ENCODE measurements at places on chromosomes 11 and 22.

- DNase-seq: no peak
Measured at GRCh38 chr11:30041171-30041570, 24.3 kb upstream of the KCNA4 start.

GRCh38 chr22:49678137-49678841, 149.4 kb downstream of the BRD1 start:
- no peak for DNase-seq

GRCh38 chr11:12789596-12790215, 115.5 kb downstream of the TEAD1 start:
- DNase-seq: no peak

- DNase-seq: no peak
Measured at GRCh38 chr11:134564472-134565200, 152.6 kb upstream of the B3GAT1 start.

- peak; percentile 57 for DNase-seq
Measured at GRCh38 chr11:94525546-94526324, 13.5 kb downstream of the C11orf97 start.

- DNase-seq: no peak
Measured at GRCh38 chr11:116607027-116607426, 165.8 kb downstream of the BUD13 start.

GRCh38 chr11:11122749-11123148, 230.3 kb downstream of the CSNK2A3 start:
- no peak for DNase-seq

- DNase-seq: no peak
Measured at GRCh38 chr22:20583471-20583922, 76.1 kb downstream of the MED15 start.

DNA sequence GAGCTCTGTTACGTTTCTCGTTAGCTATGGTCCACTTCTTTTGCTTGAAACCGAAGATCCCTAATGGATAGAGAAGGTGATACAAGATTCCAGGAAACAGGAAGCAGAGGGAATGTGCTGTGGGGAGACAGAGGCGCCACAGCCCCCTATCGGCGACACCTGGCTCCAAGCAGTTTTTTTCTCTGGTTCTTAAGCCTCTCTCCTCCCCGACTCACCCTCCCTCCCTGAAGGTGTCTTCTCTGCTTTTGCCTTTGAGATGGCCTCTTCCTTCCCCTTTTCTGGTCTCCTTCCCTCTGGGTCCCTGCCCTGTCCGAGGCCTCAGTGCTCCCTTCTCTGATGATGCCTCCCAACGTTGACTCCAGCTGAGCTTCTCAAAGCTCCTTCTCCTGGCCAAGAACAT, 14.2 kb upstream of the APOBEC3A start:
- no peak for DNase-seq

GRCh38 chr11:61489833-61490721, 18.5 kb upstream of the LRRC10B start:
- DNase-seq: no peak

- DNase-seq: no peak
Measured at GRCh38 chr11:1458340-1459218, 28.0 kb downstream of the MOB2 start.

DNA sequence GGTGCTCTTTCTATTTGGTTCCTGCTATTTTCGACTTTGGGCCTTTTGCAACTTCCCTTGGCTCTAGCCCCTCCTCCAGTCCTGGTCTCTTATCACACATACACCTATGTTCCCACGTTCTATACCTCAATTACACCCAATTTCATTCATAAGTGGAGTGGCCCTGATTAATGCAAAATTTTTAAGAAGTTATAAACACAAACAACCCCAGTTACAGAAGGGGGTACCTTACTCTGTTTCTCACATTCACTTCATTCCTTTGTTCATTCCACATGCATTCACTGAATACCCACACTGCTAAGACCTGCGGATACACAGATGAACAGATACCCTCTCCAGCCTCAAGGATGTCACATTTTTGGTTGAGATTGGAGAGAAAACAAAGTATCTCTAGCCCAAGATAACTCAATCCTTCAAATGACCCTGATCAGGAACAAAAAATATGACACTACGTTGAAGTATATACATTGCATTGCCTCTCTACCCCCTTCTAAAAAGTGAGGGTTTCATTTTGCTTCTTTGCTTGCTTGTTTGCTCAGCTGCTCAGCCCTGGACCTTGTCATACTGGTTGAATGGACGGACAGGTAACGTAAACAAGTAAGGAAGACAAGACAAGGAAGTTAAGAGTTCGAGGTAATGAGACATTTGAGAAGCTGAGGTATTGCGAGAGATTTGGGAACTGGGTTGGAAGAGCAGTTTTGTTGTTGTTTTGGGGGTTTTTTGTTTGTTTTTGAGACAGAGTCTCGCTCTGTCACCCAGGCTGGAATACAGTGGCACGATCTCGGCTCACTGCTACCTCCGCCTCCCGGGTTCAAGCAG, 3.6 kb upstream of the VPS37C start:
- DNase-seq: no peak

DNA sequence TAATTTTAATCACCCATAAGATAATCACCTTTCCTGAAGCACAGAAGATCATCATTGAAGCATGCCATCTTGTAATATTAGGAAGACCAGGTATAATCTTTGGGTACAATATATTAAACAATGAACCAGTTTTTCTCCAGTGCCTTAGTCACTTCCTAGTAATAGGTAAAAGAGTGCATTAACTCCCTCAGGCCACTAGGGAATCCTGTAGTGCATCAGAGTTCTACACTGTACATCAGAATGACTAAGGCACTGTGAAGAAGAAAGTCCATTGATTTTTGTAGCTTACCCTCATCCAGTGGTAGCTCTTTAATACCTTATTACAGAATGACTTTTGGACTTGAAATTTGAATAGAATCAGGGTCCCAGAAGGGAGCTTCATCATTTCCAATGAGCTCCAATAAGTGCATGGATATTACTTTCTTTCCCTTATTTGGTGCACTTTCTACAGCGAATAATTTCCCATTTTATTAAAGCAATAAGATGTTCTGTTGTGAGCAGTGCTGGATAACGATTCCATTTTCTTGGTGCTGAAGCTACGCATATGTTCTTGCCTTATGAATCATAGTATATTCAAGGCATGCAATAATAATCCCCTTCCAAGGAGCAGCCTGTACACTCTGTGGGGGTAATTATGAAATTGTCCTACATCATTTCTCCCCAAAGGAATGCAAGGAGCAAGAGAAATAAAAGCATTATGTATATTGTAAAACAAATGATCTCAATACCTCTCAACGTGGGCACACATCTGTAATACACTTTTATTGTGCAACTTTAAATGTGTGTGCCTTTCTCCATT, 4.7 kb downstream of the C11orf87 start:
- DNase-seq: no peak

- DNase-seq: no peak
Measured at GRCh38 chr11:45178890-45179671, 32.6 kb downstream of the PRDM11 start.

DNA sequence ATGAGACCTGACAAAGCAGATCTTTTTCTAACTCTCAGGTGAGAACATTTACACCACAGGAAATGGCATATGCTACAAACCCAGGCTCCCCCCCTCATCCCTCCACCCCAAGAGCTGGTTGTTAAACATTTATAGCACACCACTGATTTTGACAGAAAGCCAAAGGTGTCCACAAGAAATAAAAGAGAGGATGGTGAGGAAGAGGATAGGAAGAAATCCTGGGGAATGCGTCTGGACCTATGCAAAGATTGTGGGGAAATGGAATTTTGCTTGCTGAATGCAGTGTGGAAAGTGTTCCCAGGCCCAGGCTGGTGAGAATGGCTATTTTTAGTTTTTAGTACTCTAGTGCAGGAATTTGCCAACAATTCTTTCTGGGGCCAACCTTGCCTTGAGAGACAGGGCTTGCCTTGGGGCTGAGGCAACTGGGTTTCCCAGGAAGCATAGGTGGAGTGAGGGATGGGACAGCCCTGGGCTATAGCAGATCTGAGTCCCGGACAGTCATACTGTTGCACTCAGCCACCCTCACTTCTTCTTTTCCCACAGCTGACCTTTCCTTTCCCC, 163.9 kb downstream of the ADAMTS15 start:
- no peak for DNase-seq

DNA sequence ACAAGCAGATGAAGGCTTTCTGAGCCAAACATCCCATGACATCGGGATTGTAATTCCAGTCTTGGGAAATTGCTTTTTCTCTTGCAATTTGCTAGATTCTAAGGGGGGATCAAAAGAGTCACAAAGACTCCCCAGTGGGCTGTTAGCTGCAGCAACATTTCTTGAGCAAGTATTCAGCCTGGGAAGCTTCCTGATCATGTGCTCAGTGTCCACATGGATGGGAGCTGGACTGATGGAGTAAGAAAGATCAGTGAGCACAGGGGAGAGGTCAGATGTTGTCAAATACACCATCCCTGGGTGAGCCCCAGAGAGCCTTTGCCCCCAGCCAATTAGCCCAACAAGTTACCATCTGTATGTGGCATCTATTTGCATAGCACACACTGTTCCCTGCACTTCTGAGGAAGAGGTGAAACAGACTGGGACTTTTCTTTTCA, 10.2 kb upstream of the GRK3 start:
- no peak for DNase-seq

- no peak for DNase-seq
Measured at GRCh38 chr11:17752144-17752543, 17.6 kb downstream of the KCNC1 start.

DNA sequence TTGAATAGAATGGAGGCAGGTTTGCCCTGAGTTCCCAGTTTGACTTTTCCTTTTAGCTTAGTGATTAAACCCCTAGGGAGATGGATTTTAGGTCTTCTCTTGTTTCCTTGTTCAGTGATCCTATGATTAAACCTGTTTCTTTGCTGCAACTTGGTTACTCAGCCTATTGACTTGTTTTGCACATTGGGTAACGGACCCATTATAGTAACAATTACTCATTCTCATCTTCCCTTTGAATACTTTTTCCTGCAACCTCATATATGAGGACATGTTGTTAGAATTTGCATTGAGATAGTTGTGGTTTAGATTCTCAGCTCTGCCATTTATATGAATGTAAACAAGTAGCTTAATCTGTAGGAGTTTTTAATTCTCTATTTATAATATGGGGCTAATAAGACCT, 489.2 kb upstream of the CNTN5 start:
- no peak for DNase-seq

DNA sequence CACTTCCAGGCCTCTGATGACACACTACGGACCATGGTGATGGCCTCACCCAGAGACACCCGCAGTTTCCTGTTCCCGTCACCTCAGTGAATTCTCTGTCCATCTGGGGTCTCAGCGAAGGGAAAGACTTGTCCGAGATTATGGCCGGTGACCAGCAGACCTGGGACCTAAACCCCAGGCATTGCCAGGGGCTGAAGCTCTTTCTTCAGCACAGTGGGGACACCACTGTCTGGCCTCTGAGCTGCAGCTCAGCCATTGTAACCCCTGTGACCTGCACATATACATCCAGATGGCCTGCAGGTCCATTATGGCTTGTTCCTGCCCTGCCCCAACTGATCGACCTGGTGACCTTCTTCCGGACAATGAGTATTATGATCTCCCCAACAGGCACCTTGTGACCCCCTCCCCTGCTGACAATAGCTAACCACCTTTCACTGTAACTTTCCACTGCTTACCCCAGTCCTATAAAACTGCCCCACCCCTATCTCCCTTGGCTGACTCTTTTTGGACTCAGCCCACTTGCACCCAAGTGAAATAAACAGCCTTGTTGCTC, 22.3 kb downstream of the CBX7 start:
- no peak for DNase-seq

GRCh38 chr11:108985945-108986279, 321.0 kb downstream of the DDX10 start:
- DNase-seq: no peak

- no peak for DNase-seq
Measured at GRCh38 chr22:35514366-35514765, 26.3 kb upstream of the RASD2 start.

- DNase-seq: no peak
Measured at GRCh38 chr11:16790486-16791190, 52.2 kb downstream of the C11orf58 start.

DNA sequence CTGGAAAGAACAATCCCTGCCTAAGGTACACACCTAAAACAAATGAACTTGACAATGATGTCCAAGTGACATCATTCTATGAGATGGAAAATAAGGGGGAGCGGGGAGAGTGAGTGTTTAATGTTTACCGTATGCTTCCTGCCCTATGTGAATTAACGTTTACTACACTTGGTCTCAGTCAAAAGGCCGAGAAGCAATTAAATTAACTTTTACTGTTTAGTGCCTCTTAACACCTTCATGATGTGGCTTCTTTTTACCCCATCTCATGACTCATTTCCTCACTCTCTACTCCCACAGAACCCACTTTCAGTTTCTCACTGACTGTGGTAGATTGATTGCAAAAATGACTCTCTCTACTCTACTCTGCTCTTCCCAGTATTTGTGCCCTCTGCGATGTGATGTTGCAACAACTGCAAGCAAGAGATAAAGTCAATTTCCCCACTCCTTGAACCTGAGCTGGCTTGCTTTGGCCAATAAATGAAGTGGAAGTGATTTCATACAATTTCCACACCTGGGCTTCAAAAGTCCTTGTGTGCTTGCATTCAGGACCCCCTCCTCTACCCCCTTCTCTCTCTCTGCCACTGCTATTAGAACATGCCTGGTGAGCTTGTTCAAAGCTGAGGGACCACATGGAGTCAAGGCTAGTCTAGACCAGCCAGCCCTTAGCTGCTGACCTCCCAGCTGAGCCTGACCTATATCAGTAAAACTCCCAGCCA, 11.6 kb upstream of the ALKBH3 start:
- DNase-seq: peak; percentile 4

- DNase-seq: peak; percentile 44
Measured at GRCh38 chr11:71977743-71978418, 20.8 kb upstream of the IL18BP start.

- no peak for DNase-seq
Measured at GRCh38 chr11:10576035-10576398, 7.6 kb upstream of the LYVE1 start.

- peak; percentile 88 for DNase-seq
Measured at GRCh38 chr11:16418428-16419097, 62.2 kb upstream of the SOX6 start.

DNA sequence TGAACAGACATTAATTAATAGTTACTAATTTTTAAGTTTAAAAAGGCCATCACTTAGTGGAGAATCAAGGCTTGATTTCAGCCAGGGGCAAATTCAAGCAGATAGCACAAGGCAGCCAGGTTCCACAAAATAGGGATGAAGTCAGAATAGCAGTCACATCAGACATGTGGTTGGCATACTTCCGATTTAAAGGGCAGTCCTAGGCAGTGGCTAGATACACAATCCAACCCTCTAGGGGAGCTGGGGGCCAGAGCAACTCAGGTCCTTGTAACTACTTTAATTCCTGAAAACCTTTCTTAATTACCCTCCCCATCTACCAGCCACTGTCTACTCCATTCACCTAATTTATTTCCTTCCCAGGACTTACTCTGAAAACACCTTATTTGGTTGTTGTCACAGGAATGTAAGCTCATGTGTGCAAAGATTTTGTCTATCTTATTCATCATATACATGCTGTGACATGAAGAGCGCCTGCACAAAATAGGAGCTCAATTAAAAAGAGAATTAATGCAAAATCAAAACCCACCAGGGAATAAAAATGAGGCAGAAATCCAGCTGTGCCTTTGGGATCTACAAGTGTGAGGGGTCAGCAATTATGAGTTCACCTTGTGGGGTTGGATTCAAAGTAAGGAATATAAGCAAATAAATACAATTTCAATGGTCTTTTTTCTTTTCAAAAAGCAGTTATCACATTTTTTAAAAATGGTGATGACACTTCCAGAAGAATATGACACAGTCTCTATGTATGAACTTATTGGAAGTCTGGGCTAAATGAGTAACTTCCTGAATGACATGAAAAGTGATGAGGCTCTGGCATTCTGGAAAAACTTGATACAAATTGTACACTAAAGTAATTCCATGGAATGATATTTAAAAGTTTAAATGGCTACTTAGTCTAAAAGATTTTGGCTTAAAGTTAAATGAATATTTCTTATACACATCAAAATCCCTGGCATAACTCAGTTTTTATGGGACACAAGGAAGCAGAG, 53.8 kb downstream of the COPB1 start:
- no peak for DNase-seq

Data from foreskin melanocyte (primary cell).